Activated CD4-positive, alpha-beta T cell treated with anti-CD3 and anti-CD28 coated beads, Interleukin-2, amount 50 U/mL, for 1 hour (primary cell): ENCODE measurements at places on chromosomes 3 and 15.

- no peak for DNase-seq
These were observed 1.9 kb downstream of the SPINT1 start for GRCh38 chr15:40845511-40846284.

DNA sequence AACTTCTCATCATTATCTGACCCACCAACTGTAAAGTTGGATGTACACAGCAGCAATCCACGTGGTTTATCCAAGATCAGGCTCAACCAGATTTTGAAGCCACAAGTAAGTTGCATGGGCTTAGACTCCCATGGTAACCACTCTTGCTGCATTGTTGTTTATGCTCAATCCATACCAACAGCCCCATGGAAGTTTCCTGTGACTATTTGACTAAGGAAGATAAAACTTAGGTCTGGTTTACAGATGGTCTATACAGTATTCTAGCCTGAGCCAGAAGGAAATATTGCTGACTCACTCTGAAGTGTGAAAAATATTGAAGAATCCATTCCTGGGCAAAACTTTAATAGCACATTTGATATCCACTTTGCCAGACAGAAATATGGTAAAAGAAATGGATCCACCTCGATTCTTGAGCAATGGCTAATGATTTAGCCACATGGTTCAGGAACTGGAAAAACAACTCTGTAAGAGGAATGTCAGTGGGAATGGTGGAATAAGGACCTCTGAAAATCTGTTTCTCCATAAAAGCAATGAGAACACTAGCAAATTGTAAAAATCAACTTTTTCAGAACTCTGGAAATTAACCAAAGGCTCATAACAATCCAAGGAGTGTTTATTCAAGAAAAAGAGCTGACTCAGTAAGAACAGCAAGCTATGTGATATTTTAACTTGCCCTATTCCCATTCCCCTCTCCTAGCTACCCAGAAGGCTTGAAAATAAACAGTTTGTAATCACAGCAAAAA, 162.9 kb upstream of the STT3B start:
- DNase-seq: no peak

GRCh38 chr15:62779036-62779770, 263.3 kb upstream of the TPM1 start:
- DNase-seq: no peak

- no peak for DNase-seq
These were observed 59.9 kb downstream of the RPL39L start for GRCh38 chr3:187079090-187080022.

DNA sequence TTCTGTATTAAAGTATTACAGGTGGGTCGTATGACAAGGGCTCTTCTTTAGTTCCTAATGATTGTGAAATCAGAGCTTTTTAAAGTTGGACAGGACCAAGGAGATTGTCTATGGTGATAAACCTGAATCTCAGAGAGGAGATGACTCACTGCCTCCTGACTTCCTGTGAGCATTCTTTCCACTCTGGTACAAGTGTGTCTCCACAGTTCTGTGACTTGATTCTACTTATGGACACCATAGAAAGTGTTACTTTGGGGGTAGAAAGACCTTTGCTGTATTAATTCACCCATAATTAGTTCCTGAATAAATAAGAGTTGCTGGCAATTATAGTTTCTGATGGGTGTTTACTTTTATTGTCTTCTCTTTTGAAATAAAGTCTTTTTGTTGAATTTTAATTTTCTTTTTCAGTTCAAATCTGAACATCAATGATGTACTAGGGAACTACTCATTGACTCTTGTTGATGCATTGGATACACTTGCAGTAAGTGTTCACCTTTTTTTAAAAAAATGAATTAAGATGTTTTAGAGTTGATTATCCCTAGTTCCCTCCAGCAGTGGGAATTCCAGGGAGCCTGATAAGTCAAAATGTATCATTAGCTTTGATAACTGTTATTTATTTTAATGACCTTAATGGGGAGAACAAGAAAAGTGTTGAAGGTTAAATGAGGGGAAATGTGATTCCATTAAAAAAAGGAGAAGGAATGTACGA, 7.4 kb downstream of the EDEM1 start:
- no peak for DNase-seq

DNA sequence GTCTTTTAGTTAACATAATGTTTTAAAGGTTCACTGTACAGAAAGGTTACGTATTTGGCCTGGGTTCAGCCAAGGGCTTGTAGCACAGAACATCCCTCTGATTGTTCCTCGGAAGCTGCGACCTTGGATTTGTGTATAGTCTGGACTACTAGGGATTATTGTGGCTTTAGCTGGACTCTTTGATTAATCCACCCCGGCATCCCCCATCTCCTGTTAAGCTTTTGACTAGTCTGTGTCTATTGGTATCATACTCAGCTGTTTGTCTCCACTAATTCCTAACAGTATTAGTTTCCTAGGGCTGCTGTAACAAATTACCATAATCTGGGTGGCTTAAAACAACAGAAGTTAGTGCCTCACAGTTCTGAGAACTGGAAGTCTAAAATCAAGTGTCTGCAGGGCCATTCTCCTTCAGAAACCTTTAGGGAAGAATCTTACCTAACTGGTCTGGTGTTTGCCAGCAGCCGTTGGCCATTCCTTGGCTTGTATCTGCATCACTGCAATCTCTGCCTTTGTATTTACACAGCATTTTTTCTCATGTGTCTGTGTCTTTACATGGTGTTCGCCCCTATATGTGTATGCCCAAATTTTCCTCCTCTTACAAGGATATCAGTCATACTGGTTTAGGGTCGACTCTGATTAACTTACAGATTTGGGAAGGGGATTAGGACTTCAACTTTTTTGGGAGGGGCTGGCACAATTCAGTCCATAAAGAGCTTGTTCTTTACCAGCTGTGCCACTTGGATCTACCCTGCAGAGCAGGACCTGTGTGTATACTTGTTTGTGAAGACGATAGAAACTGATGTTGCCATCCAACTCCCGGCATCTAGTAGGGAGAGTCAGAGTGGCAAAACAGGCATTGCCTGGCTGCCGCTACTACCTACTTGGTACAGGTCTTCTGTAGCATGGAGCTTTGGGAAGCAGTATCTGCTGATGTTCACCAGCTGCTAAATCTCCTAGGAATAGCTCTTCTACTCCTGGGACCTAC, 117.8 kb downstream of the UBE2E2 start:
- DNase-seq: no peak

GRCh38 chr15:91158415-91159394, 58.6 kb downstream of the SV2B start:
- DNase-seq: no peak
